Amygdala (tissue), 56 donors: ENCODE measurements at places on chromosomes 3 and 15.

- DNase-seq = no peak
Measured at GRCh38 chr3:169871129-169871886, 1.6 kb upstream of the LRRC31 start.

GRCh38 chr15:45333550-45333949 lies 44.8 kb downstream of the GATM start:
- DNase-seq = peak; percentile 20

- no peak for DNase-seq
Measured at GRCh38 chr3:125389282-125389681, 14.2 kb upstream of the ZNF148 start.

DNA sequence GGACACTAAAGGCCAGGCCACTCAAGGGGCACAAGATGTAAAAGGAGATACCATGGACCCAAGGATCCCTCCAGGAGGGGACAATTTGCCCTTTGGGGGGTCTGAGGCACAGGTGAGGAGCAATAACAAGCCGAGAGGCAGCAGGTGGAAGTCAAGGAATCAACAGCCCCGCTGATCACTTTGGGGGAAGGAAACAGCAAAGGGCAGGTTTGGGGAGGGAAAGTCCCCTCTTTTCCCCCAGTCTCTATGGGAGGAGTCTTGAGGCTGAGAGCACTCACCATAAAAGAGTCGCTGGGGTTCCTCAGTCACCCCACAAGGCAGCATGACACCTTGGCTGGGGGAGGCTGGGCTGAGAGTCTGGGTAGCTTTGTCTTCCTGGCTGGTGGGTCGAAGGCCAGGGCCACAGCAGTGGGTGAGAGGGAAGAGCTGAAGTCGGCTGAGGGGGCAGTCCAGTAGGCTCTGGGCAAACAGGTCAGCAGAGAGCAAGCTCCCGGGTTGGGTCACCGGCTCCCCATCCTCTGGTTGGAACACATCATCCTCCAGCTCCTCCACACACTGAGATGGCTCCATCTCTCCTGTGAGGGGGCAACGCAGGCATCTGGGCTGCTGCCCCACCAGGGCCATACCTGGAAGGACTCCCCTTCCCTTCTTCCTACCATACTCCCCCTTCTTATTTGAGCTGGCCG lies 3.0 kb downstream of the BMF start:
- DNase-seq = no peak

DNA sequence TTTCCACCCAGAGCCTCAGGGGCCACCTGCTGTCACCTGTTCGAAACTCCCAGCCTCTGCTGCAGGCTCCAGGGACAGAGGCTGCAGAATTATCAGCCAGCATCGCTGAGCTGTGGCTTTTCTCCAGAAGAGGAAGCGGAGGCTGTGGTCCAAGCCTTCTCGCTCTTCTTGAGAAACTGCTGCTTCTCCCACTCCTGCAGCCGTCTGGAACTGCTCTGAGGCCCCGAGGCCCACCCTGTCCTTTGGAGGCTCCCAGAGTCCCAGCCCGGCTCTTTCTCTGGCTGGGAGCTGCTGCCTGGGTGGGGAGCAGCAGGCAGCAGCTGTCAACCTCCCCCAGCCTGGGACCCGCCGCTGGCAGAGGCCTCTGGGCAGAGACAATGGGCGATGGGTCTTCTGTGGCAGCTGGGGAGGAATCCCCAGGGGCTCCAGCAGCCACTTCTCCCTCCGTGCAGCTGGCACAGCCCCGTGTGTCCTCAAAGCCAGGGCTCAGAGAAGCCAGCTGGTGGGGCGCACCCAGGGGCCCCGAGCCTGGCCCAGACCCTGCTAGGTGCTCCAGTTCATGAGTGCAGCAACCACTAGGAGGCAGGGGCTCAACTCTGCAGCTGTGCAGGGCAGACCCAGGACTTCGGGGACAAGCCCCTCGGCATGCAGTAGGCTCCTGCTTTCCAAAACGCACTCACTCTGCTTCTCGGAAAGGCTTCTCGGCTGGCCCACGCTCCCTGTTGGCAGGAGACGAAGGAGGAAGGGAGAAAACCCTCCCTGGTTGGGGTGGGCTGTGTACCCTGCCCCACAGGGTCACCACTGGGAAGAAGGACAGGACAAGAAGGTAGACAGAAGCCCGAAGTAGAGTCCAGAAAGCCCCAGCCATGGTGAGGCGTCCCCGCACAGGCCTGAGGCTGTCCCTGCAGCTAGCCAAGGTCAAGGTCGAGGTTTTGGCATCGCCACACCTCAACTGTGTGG lies 49.9 kb upstream of the FURIN start:
- no peak for DNase-seq

- no peak for DNase-seq
Measured at GRCh38 chr3:115663414-115663813, 40.1 kb downstream of the GAP43 start.

DNA sequence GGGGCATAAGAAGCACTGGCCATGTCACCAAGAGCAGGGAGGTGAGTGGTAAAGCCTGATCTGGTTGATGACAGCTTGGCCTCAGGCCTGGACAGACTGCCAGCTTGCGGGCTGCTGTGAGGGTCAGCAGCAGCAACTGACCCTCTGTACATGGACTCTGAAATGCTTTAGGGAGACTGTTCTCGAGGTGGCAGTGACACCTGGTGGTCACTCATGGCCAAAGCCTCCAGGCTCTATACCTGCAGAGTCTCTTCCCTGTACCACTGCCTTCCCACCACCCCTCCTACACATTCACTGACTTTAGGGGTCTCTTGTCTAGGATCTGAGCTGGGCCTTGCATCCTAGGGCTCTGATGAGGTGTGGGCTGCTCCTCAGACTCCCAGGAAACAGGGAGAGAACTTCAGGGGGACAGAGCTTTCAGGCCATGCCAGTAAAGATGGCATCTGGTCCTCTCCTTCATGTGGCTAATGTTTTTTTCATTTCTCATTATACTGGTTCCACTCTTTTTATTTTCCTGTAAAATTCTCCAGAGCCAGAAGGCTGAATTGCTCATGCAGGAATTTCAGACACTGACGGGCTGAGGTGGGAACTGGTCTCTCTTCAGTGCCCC lies 17.2 kb upstream of the TIMP4 start:
- DNase-seq = peak; percentile 17

GRCh38 chr3:23738944-23739343 lies 66.8 kb upstream of the UBE2E1 start:
- no peak for DNase-seq

DNA sequence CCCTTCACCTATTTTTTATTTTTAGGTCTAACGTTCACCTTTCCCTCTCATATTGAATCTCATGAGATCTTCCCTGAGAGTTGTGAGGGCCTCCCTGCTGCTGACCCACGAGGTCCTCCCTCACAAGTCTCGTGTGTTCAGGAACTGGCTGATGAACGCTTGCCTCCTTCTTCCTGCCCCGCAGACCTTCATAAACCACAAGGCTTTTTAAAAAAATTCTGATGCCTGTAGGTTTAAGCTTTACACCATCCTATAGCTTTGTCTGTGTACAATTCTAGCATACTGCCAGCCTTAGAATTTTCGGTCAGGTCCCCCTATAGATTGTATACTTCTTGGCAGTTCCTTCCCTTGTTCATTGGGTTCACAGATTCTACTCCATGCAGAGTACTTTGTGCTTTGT lies 50.5 kb downstream of the CHST2 start:
- DNase-seq = no peak

DNA sequence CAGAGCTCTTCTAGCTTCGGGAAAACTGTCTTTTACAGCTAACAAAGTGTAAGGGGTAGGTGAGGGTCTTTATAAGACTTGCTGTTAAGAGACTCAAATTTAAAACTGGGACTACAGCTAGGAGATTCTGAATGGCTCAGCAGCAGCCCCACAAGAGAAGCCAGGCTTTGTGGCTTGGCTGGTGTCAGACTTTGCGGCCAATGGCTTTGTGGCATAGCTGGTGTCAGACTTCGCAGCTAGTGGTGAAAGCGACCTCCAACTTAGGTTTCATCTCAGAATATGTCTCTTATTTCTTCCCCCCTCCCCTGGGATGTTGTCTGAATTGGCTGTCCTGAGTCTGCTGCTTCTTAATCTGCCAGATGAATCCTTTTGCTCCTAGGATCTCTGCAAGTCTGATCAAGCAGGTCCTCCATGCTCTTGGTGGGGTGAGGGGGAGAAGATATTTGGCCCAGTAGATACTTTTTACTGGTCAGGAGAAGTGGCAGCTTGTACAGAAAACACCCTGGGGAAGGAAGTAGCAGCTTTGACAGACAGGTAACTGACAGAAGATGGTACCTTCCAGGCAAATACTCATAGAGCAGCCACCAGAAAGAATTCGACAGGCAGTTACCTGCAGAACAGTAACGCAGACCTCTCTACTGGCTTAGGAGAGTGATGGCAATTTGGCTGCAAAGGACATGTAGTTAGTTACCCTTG lies 8.4 kb downstream of the BOC start:
- no peak for DNase-seq

DNA sequence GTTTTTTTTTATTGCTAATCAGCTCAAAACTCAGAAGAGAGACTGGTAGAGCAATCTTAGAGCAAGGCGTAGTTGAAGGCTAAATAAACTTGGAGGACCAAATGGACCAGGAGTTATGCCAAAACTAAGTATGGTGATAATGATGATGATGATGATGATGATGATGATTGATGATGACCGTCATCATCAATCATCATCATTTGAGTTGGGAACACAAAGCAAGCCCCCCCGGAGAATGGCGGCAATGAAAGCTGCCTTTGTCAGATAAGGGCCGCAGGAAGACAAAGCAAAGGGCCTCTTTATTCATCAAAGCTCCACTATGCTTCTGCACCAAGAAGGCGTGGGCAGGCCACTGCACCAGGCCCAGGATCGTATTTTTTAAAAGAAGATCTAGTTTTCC lies 82.1 kb upstream of the RAD18 start:
- no peak for DNase-seq
